ENCODE measurements at places on chromosomes 11 and 22.

GRCh38 chr11:16402654-16403447, 46.5 kb upstream of the SOX6 start:
- DNase-seq: no peak

- DNase-seq: no peak
These were observed 258.5 kb upstream of the PDGFD start for GRCh38 chr11:104422324-104422944.

- DNase-seq: no peak
These were observed 10.9 kb upstream of the CCND1 start for GRCh38 chr11:69630017-69630416.

DNA sequence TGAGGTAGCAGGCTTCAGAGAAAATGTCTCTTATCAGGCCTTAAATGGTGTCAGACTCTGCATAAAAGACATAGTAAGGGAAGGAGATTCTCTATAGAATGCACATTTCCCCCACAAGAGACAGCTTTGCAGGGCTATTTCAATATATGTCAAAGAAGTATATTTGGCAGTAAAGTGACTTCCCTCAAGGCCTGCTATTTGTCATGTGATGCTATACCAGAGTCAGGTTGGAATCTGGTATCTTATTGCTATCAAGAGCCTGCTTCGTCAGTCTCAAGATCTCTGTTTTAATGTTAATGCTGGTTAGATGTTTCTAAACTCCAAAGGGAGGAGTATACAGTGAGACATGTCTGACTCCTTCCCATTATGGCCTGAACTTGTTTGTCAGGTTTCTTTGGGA, 40.4 kb upstream of the MTMR2 start:
- DNase-seq: no peak

DNA sequence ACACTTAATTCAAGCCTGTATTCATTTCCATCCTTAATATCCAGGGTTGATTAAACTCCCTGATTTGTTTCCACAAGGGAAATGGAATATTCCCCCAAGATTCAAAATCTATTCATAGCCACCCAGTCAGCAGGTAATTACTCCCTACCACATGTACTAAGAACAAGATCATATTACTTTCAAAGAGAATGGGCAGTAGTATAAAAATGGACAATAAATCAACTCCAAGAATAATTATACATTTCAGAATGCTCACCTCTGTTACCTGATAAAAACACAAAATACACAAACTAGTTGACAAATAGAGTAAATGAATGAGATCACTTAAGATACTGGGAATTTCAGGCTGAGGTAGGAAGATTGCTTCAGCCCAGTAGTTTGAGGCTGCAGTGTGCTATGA, 8.5 kb upstream of the FEZ1 start:
- DNase-seq: no peak

DNA sequence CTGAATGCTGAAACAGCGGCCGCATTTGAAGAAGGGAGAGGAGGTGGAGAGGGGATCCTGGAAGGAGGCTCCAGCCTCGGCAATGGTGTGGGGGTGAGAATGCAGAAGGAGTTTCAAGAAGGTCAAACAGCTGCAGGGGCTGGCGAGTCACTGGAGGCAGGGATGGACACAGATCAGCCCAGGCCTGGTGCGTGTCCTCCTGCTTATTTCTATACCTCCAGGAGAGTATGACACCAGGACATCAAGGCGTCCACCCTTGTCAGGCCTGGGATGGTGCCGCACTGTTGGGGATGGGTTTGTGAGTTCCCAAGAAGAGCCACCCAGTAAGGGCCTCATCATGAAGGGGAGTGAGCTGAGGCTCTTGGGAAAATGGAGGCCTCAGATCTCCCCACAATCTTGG, 23.1 kb downstream of the IGLL1 start:
- no peak for DNase-seq

DNA sequence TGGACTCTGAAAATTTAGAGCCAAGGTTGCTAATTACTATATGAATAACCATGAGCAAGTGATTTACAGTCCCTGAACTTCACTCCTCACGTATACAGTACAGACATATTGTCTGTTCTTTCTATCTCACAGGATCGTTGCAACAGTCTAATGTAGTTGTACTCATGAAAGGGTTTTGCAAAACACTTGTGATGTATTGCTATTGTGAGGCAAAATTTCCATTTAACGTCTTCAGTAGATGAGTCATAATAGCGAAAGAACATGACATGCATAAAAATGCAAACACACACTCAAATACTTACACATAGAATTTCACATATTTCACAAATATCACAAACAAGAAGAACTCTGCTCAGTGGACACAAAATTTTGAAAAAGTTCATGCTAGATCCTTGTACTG, 134.6 kb upstream of the TRPC6 start:
- peak; percentile 0 for DNase-seq

DNA sequence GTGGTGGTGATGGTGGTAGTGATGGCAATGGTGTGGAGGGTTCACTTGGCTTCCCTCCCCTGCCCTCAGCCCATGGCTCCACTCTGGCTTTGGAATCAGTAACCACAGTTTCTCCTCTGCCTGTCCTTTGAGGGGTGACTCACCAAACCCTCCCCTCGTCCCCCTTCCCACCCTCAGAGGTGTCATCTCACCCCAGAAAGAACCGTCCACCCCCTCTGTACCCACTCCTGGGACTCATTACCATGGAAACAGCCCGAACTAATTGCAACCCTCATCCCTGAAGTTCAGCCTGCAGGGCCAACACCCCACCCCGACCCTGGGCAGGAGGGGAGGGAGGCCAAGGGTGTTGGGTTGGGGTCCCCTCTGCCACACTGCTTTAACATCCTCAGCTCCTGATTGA, 26.6 kb downstream of the PHLDB1 start:
- DNase-seq: peak; percentile 61

DNA sequence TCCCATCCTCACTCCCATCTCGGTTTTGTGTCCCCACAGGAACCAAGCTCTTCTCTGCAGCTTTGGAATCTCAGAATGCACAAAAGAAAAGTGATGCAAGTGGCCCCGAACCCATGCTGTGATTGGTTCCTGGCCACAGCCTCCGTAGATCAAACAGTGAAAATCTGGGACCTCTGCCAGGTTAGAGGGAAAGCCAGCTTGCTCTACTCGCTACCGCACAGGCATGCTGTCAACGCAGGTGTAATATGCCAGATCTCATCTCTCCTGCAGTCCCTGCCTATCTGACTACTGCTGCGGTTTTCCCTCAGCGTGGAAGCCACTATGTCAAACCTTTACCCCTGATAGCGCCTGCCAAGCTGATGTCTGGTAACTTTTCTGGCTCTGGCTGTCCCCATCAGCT, 200.5 kb upstream of the LRRC4C start:
- DNase-seq: peak; percentile 44

Measured in fibroblast of skin of right biceps (primary cell).